Cortex of kidney (tissue), 1 donor: ENCODE measurements at places on chromosomes 2 and 18.

GRCh38 chr2:216172493-216172892 is 63.3 kb downstream of the XRCC5 start:
- DNase-seq, result no peak

DNA sequence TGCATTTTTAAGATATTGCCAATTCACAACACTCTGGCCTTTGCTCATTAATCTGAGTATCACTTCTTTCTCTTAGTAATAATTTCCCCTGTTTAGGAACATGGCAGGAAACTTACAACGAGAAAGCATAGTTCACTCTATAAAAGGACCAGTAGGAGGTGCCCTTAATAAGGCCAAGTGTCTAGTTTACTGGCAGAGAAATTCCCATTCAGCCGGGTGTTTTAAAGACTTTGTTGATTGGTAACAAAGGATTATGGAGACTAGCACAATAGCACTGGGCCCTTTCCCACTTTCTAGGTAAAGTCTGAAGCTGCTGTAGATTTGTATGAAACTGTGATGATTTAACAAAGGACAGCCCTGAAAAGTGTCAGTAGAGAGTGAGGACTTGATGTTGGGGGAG is 3.1 kb downstream of the DCC start:
- no peak for DNase-seq

DNA sequence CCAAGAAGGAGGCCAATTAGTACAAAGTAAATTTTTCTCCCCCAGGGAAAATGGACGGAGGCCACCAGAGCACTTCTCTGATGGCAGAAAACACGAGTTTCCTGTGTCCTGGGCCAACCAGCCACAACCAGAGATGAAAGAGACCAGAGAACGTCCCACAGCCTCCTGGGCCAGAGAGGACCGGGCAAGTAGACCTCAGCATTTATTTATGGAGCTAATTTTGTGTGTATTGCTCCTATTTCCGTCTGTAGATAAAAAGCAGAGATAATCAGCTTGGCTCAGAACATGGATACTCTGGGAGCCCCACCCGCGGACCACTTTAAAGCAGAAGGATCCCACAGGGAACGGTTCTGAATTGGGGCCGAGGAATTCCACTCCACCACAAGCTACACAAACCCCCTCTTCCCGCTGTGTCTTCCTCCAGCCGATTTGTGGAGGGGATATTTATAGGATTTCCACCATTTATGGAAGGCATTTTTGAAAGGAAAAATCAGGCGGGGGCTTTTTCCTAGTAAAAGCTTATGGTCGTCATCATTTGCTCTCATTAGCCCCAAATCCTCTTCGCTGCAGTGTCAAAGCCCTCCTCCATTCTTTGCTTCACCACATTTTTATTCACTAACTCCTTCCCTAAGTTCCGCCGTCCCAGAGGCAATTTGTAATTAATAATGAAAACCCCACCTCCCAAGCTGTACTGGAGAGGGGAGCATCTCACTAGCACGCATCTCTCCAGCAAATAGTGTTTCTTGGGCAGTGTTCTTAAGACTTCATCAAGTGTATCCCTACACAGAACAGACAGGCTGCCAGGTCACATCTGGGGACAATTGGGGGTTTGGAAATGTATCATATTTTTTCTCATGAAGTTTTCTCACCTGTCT is 43.7 kb upstream of the TWIST2 start:
- no peak for DNase-seq

GRCh38 chr18:44802508-44802907 is 121.8 kb downstream of the SETBP1 start:
- no peak for DNase-seq

GRCh38 chr18:7855671-7856070 is 288.6 kb downstream of the PTPRM start:
- DNase-seq, result no peak

DNA sequence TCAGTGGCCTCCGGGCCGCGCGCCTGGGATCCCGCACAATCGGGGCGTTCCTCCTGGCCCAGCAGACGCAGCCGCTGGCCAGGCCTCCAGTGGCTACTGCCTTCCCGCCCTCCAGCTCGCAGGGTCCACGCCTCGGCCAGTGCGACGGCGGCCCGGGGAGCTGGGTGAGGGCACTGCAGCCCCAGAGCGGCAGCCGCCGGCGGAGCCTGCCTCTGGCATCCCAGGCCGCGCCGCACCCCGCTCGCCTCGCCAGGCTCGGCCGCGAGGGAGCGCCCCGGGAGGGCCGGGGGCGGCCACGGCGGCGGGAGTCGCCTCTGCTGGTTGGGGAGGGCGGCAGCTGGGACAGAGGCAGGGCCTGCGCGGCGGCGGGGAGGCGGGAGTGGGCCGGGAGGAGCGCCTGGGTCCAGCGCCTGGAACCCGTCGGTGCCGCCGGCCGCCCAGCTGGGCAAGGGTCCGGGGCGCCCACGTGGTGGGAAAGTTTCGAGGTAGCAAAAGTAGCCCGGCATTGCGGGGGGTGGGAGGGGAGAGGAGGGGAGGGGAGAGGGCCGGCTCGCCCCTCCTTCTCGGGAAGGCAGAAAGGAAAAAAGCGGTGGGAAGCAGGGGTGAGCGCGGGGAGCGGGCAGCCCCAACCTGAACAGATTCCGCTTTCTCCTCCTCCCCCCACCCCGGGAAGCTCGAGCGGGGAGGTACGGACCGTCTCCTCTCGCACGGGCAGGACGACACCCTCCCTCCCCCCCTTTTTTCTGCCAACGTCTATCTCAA is 1.5 kb upstream of the INHBB start:
- no peak for DNase-seq

DNA sequence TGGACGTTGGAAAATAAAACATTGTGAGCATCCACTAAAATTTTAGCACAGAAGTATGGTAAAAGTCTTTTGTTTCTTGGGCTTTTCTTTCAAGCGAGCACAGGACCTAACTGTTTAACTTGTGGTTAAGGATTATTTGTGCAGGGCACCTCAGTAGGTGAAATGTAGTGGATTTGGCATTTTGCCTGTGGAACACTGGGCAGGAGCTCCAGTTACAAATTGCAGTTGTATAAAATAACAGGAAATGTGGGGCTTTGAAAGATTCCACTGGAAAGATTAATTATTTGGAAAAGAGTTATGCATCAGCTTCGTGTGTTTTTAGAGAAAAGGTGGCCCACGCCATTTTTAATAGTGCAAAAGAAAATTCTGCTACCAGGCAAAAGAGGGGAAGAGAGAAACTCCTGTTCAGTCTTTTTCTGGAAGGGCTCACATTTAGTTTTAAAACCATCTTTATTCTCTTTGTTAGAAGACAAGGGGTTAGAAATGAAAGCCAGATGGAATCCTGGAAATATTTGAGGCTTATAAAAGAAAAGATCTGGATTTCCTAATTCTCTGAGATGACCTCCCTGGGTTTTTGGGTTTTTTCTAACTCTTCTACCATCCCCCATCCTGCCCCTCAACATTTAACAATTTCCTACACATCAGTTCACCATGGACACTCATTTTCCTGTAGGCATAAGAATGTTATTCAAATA is 144.3 kb upstream of the SERTAD2 start:
- DNase-seq, result no peak

- DNase-seq, result no peak
These were observed at the start of gene PDCD1 for GRCh38 chr2:241858206-241859016. Gene PDCD1, minus strand, starts transcription at chr2:241858894. Its CDS starts 56 bp downstream, at chr2:241858838.

- no peak for DNase-seq
These were observed 46.9 kb downstream of the NFATC1 start for GRCh38 chr18:79442508-79443221.

- no peak for DNase-seq
These were observed 40.5 kb upstream of the HS6ST1 start for GRCh38 chr2:128358941-128359731.

DNA sequence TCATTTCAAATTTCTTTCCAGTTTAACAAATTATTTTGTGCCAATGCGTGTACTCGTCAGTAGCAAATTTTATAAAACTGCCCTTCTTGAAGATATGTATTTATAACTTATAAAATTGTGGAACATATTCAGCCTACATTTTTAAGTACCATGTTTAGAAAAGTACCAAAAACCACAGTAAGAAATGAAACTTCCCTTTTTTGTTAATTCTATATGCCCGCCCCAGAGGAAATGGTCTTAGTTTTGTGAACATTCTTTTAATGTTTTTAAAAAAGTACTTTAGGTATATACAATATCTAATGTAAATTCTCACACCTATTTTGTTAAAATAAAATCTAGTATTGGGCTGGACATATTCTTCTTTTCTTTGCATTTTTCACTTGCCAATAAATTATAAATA is 1.2 kb downstream of the UGT1A9 start:
- no peak for DNase-seq

DNA sequence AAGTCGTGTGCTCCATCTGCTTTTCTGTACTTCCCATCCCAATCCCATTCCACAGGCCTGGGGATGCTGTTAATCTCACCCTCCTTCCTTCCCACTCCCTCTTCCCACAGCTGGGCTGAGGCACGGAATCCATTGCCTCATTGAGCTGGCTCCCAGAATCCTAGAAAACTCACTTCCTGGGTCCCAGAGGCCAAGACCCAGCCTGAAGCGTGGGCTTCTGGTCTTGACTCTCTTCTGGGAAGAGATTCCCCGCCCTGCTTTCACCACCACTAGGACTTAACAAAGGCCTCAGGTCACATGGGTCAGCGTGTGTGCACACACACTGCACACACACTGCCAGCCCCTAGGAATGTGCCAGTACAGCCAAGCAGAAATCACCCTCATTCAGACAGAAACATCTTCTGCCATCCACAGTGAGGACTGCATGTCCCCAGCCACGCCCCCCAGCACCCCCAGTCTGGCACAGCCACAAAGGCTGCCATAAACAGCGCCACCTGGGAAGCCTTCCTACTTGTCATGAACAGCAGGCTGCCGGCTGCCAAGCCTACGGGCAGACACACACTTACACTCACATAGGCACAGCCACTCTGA is 165.8 kb downstream of the TNS1 start:
- DNase-seq, result no peak

GRCh38 chr2:43280994-43281393 is 54.6 kb upstream of the ZFP36L2 start:
- no peak for DNase-seq
